Fibroblast of gingiva (primary cell): ENCODE measurements at places on chromosomes 7 and 10.

- DNase-seq, result peak; percentile 64
These were observed 4.1 kb upstream of the RASSF4 start for GRCh38 chr10:44955413-44956070.

DNA sequence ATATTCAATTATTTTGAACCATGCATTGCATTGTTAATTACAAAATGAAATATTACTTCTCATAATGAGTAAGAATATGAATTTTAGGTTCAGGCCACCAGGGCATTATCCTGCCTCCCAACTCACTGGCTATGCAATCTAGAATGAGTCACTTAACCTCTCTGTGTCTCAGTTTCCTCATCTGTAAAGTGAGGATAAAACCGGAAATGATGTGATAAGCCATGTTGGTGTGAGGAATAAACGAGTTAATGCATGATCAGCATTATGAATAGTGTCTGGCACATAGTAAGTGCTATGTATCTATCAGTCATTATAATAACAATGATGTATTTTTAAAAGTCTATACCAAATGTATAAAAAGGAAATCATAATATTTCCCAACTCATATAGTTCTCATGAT is 85.5 kb downstream of the SEMA3D start:
- DNase-seq, result no peak

DNA sequence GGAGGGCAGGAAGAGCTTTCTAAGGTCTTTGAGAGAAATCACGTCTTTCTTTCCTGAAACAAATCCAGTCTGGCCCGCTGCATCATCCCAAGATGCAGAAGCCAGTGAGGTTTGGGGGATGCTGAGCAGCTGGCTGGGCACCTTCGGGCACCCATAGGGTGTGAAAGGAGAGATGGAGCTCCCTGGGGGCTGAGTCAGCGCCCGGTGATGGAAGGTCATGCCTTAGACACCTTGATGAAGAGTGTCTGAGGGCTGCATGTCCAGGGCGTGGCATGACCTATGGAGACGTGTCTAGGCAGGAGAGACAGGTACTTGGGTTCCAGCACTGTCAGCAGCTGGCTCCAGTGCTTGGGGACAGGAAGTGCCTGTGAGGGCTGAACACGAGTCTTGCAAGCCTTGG is 88.3 kb downstream of the GOLGA7B start:
- DNase-seq, result no peak

DNA sequence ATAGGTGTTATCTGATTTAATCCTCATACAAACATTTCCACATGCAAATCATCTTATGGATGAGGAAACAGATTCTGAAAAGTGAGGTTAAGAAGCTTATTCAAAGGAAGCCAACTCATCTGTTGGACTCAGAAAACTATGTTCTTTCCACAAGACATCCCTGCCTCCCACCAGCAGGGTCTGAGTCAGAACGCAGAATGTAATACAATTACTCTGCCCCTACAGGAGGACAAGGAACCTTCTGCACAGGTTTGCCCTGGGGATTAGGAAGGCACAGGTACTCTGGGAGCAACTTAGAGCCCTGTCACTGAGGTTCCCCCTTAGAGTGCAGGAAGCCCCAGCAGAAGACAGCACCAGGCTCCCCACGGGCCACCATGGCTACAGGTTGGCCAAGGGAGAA is 255.7 kb downstream of the TNS3 start:
- peak; percentile 44 for DNase-seq

GRCh38 chr10:123583639-123584418 is 82.3 kb upstream of the GPR26 start:
- DNase-seq, result peak; percentile 66
